ENCODE measurements at places on chromosomes 11 and 22. TPM values are rescaled to one million over a fixed set of nuclear protein-coding genes. Genes with fewer than 3 reads are reported as not detected.

OTOG gene
- 0.34 TPM for total RNA-seq

FAM111B gene
- total RNA-seq: 13.1 TPM

FZD4 gene
- 5.8 TPM for total RNA-seq

ARHGAP8 gene
- 8.9 TPM for total RNA-seq

DRD2 gene
- 0.21 TPM for total RNA-seq

CHRDL2 gene
- total RNA-seq: not detected

ADORA2A gene
- total RNA-seq: 0.51 TPM

SYTL2 gene
- 34.1 TPM for total RNA-seq

RASGRP2 gene
- 1.8 TPM for total RNA-seq

GP1BB gene
- total RNA-seq: not detected

PTPMT1 gene
- 73.6 TPM for total RNA-seq

OR52I2 gene
- total RNA-seq: not detected

VSIG10L2 gene
- not detected for total RNA-seq

GRCh38 chr11:120219232-120219937 lies 8.6 kb downstream of the OAF start:
- H3K4me3 ChIP-seq: no peak overlapping the region
- H3K4me1 ChIP-seq: peaks cover 29% of the 10 kb centered on the region
- peak; percentile 28 for DNase-seq
- no peak overlapping the region for H3K27ac ChIP-seq
- no peaks in the 10 kb centered on the region for H3K36me3 ChIP-seq

DNA sequence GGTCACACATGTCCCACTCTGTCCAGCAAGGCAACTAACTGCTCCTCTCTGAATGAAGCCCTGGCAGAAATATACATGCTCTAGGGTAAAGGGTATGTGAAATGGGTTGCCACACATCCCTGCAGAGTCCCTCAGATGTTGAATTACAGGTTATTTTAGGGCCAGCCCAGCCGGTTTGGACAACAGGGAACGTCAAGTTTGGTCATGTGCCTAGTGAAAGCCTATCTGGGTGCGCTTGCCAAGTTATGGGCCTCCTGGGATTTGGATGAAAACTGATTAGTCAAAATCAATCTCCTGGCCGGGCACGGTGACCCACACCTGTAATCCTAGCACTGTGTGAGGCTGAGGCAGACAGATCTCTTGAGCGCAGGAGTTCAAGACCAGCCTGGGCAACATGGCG lies 10.4 kb downstream of the AP1B1 start:
- H3K4me1 ChIP-seq: no peaks in the 10 kb centered on the region
- DNase-seq: no peak
- H3K27ac ChIP-seq: no peak overlapping the region
- H3K4me3 ChIP-seq: no peak overlapping the region
- no peaks in the 10 kb centered on the region for H3K27me3 ChIP-seq
- H3K36me3 ChIP-seq: no peaks in the 10 kb centered on the region

GRCh38 chr11:61771985-61772455 lies 19.6 kb downstream of the MYRF start:
- no peaks in the 10 kb centered on the region for H3K27me3 ChIP-seq
- H3K4me1 ChIP-seq: peaks cover 10% of the 10 kb centered on the region
- peak; percentile 59 for DNase-seq
- H3K27ac ChIP-seq: no peak overlapping the region
- H3K4me3 ChIP-seq: no peak overlapping the region

GRCh38 chr11:58564231-58564630 lies 11.4 kb downstream of the LPXN start:
- H3K4me3 ChIP-seq: no peak overlapping the region
- H3K36me3 ChIP-seq: no peaks in the 10 kb centered on the region
- no peak for DNase-seq
- H3K27ac ChIP-seq: no peak overlapping the region

GRCh38 chr11:66857234-66857926 lies 516 bp downstream of the LRFN4 start:
- H3K27me3 ChIP-seq: no peaks in the 10 kb centered on the region
- no peak overlapping the region for H3K27ac ChIP-seq
- H3K36me3 ChIP-seq: no peaks in the 10 kb centered on the region

DNA sequence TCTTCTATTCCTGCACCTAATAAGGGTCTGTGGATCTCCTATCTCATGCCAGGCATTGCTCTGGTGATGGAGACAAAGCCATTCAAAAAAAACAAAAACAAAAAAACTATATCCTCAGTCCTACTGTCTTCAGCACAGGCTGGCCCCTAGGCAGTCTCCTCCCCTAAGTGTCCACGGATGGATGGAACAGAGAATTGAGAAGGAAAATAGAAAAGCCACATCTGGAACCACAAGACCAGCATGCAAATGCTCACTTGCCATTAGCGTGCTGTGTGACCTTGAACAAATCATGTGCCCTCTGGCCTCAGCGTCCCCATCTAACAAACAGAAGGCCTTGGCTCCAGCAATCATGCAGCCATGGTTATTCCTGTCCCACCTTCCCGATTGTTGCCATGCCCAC lies 32.7 kb upstream of the CD82 start:
- H3K4me1 ChIP-seq: peaks cover 6% of the 10 kb centered on the region
- H3K4me3 ChIP-seq: no peak overlapping the region
- no peak for DNase-seq
- H3K27ac ChIP-seq: no peak overlapping the region
- H3K36me3 ChIP-seq: no peaks in the 10 kb centered on the region

GRCh38 chr11:1505480-1505879 lies 18.9 kb upstream of the MOB2 start:
- H3K4me3 ChIP-seq: no peak overlapping the region
- H3K4me1 ChIP-seq: peaks cover 13% of the 10 kb centered on the region
- H3K36me3 ChIP-seq: no peaks in the 10 kb centered on the region
- no peak overlapping the region for H3K27ac ChIP-seq
- DNase-seq: peak; percentile 45

- no peak overlapping the region for H3K4me3 ChIP-seq
- H3K4me1 ChIP-seq: no peaks in the 10 kb centered on the region
- DNase-seq: no peak
- H3K27ac ChIP-seq: no peak overlapping the region
- peaks cover 55% of the 10 kb centered on the region for H3K27me3 ChIP-seq
Measured at GRCh38 chr22:32103658-32104315, 55.3 kb downstream of the C22orf42 start.

- peaks cover 13% of the 10 kb centered on the region for H3K4me1 ChIP-seq
- H3K27ac ChIP-seq: peak overlapping the region; percentile 90
- H3K27me3 ChIP-seq: peaks cover 14% of the 10 kb centered on the region
Measured at GRCh38 chr11:66957971-66958231, 282 bp downstream of the PC start.

GRCh38 chr11:71474141-71474770 lies 21.3 kb downstream of the NADSYN1 start:
- peaks cover 7% of the 10 kb centered on the region for H3K4me1 ChIP-seq
- H3K36me3 ChIP-seq: no peaks in the 10 kb centered on the region
- no peak overlapping the region for H3K4me3 ChIP-seq
- DNase-seq: no peak
- no peak overlapping the region for H3K27ac ChIP-seq

GRCh38 chr11:1457326-1457680 lies 29.3 kb downstream of the MOB2 start:
- no peaks in the 10 kb centered on the region for H3K36me3 ChIP-seq
- no peak overlapping the region for H3K27ac ChIP-seq
- peaks cover 10% of the 10 kb centered on the region for H3K4me1 ChIP-seq
- DNase-seq: no peak
- H3K4me3 ChIP-seq: no peak overlapping the region

DNA sequence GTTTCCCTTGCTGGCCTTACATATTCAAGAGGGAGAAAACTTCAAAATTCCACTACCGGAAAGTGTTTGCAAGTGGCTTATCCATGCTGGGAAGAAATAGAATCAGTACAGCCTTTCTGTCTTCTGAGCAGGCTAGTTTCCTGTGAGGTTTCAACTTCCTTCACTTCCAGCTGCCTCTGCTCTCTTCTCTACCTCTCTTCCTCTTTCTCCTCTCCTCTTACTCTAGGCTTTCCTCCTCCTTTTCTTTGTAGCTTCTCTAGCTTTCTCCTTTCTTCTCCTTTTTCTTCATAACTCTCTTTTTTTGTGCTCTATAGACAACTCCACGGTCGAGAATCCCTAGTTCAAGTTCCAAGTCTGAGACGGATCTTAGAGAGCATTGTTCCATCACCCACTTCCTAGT lies 421.8 kb downstream of the ETS1 start:
- H3K4me1 ChIP-seq: peaks cover 4% of the 10 kb centered on the region
- H3K4me3 ChIP-seq: no peak overlapping the region
- H3K27ac ChIP-seq: no peak overlapping the region
- no peaks in the 10 kb centered on the region for H3K27me3 ChIP-seq

DNA sequence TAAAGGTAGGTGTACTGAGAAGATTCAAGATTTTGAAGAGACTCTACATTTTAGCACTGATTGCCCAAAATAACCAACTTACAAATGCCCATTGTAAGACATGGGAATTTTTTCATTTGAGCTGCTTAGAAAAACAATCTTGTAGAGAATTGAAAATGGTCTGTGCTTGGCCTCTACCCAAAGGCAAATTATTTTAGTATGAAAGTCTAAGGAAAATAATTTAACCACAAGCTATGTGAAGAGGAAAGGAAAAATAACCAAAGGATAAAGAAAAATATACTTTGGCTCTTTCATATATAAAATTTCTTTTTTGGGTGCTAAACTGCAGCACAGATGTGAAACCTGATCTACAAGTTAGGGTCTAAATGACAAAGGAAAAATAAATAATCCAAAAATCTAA lies 54.9 kb downstream of the ME3 start:
- no peaks in the 10 kb centered on the region for H3K4me1 ChIP-seq
- H3K27ac ChIP-seq: no peak overlapping the region
- DNase-seq: no peak
- H3K27me3 ChIP-seq: no peaks in the 10 kb centered on the region

DNA sequence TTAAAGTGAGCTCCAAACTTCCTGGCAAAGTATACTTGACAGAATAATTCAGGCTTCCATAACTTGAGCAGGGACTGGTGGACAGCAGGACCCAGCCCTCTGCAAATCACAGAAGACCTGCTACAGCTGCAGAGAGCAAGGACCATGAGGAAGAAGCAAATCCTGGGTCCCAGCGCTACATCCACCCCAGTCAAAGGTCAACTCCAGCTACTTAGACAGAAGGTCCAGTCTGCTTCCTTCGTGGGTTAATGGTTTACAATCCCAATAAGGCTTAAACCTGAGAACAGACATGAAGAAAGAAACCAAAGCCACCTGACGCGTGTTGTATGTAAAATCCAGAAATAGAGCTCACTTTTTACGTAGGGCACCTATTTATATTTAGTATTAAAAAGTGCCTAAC lies 57.7 kb downstream of the SHANK2 start:
- no peak for DNase-seq
- no peaks in the 10 kb centered on the region for H3K36me3 ChIP-seq
- H3K27ac ChIP-seq: no peak overlapping the region
- H3K4me1 ChIP-seq: no peaks in the 10 kb centered on the region

DNA sequence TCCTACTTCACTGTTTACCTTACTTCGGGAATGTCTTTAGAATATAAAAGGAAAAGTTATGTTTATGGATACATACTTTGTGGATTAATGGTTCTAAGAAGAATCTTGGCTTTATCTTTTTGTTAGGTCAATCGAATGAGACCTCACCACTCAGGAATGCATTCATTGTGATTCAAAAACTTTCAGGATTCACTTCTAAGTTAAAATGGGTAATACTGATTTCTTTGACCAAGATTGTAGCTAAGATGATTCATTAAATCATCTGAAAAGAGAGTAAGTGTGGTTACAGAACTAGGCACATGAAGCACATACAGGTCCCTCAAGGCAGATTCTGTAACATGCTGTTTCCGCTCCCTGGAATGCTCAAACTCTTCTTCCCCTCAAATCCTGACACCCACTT lies 716.4 kb downstream of the KCNA4 start:
- no peak overlapping the region for H3K4me3 ChIP-seq
- no peak for DNase-seq
- no peaks in the 10 kb centered on the region for H3K27me3 ChIP-seq
- no peaks in the 10 kb centered on the region for H3K36me3 ChIP-seq
- H3K4me1 ChIP-seq: no peaks in the 10 kb centered on the region

DNA sequence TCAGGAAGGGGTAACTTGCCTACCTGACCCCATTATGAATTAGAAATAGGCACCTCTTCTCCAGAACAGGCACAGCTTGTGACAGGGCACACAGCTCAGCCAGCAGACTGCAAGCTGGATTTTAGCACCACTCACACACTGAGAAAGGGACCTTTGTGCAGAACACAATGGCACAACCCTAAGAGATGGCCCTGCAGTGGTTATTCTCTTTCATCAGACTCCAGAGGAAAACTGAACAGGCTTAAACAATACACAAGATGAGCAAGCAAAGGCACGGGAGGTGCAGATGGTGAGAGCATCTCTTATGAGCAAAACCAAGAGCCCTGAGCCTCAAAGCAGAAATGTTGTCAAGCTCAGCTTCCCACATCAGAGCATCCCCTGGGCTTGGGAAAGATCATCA lies 93.8 kb upstream of the LRRC55 start:
- H3K4me3 ChIP-seq: no peak overlapping the region
- H3K4me1 ChIP-seq: peaks cover 10% of the 10 kb centered on the region
- H3K36me3 ChIP-seq: no peaks in the 10 kb centered on the region

DNA sequence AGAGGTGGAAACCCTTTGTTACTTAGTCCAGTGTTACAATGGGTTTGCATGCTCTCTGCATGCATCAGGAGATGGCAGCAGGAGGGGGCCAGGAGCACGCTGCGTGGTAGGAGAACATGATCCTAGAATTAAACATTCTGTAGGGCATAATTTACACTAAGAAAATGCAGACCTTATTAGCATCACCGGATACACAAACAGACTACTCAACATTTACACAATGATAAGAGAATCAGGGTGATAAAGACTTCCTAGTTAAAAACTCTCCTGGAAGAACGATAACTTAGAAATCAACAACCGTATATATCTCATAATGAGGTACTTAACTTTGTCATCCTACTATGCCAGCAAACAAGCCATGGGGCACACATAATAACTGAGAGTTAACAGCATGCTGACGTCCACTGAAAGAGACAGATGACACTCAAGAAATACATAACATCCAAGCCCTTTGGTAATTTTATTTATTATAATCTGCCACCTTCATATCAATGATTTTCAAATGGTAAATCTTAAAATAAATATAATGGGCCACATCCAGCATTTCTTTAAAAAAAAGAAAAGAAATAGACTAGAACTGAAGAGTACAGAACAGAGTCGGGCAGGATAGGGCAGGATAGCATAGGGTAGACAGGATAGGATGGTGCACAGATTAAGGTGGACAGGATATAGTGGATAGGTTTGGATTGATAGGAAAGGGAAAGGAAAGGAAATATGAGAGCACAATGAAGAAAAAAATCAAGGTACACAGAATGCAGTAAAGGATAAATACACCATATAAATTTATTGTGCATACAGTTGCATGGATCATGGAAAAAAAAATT lies 27.5 kb downstream of the CADM1 start:
- no peak for DNase-seq
- no peak overlapping the region for H3K4me3 ChIP-seq
- no peaks in the 10 kb centered on the region for H3K27me3 ChIP-seq
- H3K27ac ChIP-seq: no peak overlapping the region

GRCh38 chr11:26522912-26523610 lies 49.0 kb downstream of the MUC15 start:
- no peak overlapping the region for H3K27ac ChIP-seq
- no peaks in the 10 kb centered on the region for H3K4me1 ChIP-seq
- H3K4me3 ChIP-seq: no peak overlapping the region
- H3K36me3 ChIP-seq: no peaks in the 10 kb centered on the region
- H3K27me3 ChIP-seq: peaks cover 10% of the 10 kb centered on the region
